MCF 10A (cell line): ENCODE measurements at places on chromosomes 11 and 22.

- no peak for DNase-seq
Measured at GRCh38 chr11:96620464-96621044, 230.7 kb downstream of the JRKL start.

- DNase-seq, result no peak
Measured at GRCh38 chr11:84899740-84900139, 727.4 kb downstream of the DLG2 start.

- DNase-seq, result no peak
Measured at GRCh38 chr22:32758866-32759385, 42.6 kb upstream of the TIMP3 start.

DNA sequence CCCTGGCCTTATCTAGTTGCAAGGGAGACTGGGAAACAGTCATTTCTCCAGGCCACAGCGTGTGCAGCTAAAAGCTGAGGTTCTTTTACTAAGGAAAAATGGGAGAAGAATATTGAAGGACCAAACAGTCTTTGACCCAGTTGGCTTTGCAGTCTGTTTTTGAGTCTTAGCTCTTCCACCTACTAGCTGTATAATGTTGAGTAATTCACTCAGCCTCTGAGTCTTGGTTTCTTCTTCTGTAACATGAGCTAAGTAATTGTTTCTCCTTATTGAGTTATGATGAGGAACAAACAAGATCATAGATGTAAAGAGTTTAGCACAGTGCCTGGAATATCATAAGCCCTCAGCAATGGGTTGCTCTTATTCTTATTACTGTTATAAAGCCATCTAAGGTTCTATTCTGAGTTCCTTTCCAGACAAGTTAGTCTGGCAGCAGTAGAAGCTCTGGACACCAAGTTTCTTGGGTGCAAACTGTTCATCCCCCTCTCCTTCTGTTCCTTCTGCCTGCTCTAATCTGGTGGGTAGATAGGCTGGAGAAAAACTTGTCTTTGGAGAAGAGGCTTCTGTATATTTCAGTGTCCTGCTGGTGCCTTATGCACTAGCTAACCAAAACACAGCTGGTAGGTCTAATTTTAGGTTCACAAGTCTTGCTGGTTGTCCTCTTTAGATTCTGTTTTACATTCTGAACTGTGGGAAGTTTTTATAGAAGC is 13.5 kb downstream of the TRIM44 start:
- no peak for DNase-seq

DNA sequence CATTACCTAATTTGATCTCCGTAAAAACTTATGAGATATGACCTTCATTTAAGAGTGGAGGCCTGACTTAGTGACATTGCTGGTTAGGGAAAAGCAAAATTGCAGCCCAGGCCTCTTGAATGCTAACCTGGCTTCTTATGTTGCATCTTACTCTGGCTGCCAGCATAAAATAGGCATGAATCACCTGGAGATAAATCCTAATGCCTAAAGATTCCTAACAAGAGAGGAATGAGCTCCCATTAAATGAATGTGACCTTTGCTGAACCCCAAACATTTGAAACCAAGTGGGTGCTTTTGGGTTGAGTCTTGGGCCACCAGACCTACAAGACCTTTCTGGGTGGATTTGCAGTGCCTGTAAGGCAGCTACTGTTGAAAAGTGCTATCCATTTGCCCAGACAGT is 1145.6 kb upstream of the TENM4 start:
- DNase-seq, result no peak

DNA sequence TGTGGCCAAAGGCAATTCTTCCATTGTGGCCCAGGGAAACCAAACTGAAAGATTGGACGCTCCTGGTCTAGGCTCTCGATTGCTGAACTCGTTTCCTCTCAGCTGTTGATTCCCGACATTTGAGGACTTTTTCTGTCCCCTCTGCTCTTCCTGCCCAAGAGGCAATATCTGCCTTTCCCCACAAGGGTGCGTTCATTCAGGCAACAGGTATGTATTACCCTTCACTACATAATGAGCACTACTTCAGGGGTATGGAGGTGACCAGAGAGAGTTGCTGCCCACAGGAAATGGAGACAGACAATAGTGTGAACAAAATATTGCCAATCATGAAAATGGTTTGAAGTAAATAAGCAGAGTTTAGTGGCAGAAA is 8.2 kb downstream of the PTH start:
- peak; percentile 19 for DNase-seq

DNA sequence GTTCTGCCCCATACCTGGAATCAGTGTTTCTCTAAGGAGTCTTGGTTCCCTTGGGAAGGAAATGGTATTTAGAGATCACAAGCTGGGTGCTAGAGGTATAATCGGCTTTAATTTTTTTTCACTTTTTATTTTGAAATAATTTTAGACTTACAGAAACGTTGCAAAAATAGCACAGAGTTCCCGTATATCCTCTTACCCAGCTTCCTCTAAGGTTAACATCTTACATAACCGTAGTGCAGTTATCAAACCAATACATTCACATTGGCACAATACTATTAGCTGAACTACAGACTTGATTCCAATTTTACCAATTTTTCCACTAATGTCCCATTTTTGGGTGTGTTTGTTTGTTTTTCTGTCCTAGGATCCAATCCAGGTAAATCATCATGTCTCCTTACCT is 63.8 kb downstream of the RBX1 start:
- no peak for DNase-seq
